CD4-positive, alpha-beta memory T cell (primary cell): ENCODE measurements at places on chromosomes 2 and 18. TPM values are rescaled to one million over a fixed set of nuclear protein-coding genes. Genes with fewer than 3 reads are reported as not detected.

DNA sequence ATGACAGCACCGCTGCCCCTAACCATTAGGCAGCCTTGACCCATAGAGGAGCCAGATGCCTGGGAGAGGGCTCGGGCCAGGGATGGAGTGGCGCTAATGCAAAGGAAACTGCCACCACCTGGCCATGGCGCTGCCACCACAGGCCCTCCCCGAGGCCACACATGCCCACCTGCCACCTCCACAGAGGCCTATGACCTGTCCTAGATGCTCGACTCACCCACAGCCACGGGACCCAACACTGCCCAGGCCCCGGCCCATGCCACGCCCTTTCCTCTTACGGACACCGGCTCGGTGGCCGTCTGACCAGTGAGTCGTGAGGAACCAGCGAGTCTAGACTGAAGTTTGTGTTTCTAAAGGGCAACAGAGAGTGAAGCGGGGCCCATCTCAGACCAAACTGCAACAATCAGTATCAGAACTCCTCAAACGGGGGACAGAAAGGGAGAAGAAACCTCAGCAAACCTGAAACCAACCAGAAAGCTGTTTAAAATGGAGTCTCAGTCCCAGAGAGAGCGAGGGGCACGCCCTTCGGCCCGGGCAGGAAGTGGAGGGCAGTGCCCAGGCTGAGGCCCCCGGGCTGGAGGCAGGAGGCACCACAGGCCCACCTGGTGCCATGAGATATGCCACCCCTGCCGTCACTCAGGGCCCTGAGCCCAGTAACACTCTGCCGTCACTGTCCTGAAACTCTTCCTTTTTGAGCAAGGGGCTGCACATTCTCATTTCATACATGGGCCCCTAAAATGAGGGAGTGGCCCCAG is 711 bp downstream of the GPR17 start:
- no peaks in the 10 kb centered on the region for H3K27me3 ChIP-seq
- no peak for DNase-seq
- no peaks in the 10 kb centered on the region for H3K36me3 ChIP-seq
- peaks cover 12% of the 10 kb centered on the region for H3K4me1 ChIP-seq
- no peak overlapping the region for H3K27ac ChIP-seq

DNA sequence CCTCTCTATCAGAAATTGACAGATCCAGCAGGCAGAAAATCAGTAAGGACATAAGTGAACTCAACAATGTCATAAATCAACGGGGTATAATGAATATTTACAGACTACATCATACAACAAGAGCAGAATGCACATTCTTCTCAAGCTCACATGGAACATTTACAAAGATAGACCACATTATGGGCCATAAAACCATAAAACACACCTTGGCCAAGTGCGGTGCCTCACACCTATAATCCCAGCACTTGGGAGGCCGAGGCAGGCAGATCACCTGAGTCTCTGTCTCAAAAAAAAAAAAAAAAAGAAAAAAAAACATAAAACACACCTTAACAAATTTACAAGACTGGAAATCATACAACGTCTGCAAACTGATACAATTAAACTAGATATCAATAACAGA is 36.7 kb downstream of the FBXO15 start:
- no peak for DNase-seq
- H3K27me3 ChIP-seq, result no peaks in the 10 kb centered on the region
- no peaks in the 10 kb centered on the region for H3K4me1 ChIP-seq
- no peak overlapping the region for H3K4me3 ChIP-seq
- H3K36me3 ChIP-seq, result no peaks in the 10 kb centered on the region

DNA sequence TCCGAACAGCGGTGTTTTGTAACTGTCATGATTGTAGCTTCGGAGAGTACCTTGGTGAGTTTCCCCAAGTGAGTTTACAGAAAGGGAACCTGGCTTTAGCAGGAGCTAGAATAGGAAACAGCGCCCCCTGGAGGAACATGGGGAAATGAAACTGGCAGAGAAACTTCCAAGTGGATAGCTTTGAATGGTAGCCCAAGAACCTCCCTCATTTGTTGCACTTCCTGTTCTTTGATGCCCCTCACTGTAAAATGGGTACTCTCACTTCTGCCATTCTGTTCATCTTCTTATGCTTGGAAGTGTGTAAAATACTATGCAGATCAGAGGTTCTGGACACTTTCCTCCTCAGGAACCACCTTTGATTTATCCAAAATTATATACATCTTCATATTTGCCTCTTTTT is 36.2 kb downstream of the CHST10 start:
- DNase-seq, result peak; percentile 38
- H3K4me1 ChIP-seq, result no peaks in the 10 kb centered on the region
- H3K27me3 ChIP-seq, result no peaks in the 10 kb centered on the region
- H3K4me3 ChIP-seq, result no peak overlapping the region
- H3K27ac ChIP-seq, result no peak overlapping the region
- no peaks in the 10 kb centered on the region for H3K36me3 ChIP-seq

DNA sequence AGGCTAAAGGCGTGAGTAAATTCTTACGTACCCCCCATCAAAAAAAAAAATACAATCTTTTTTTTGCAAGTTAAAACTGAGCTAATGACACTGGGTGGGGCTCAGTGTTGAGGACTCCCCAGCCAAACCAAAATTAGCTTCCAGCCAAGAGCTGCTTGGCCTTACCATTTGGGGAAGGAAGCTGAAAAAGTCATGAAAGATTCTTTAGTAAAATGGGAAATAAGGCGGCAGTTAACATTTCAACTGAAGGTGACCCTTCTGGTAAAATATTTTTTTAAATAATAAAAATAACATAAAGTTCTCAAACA is 16.4 kb downstream of the SMAD7 start:
- no peak for DNase-seq
- peaks cover 98% of the 10 kb centered on the region for H3K4me1 ChIP-seq
- H3K4me3 ChIP-seq, result no peak overlapping the region
- H3K36me3 ChIP-seq, result no peaks in the 10 kb centered on the region
- H3K27ac ChIP-seq, result no peak overlapping the region

DNA sequence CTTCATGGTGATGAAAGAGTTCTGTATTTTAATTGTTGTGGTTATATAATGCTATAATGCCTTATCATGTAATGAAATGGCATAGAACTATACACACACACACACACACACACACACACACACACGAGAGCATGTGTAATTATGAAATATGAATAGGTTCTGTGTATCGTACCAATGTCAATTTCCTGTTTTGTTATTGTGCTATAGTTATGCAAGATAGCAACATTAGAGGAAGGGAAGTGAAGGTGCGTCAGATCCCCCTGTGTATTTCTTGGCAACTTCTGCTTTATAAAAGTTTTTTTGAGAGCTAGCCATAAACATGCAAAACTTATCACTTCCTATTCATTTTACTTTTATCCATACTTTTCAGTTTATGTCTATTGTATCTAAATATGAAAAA is 60.7 kb upstream of the ARHGAP15 start:
- H3K36me3 ChIP-seq, result no peaks in the 10 kb centered on the region
- no peak for DNase-seq
- H3K27me3 ChIP-seq, result no peaks in the 10 kb centered on the region
- H3K4me3 ChIP-seq, result no peak overlapping the region
- H3K27ac ChIP-seq, result no peak overlapping the region

- H3K27ac ChIP-seq, result no peak overlapping the region
- no peak for DNase-seq
- no peaks in the 10 kb centered on the region for H3K4me1 ChIP-seq
- H3K27me3 ChIP-seq, result no peaks in the 10 kb centered on the region
- H3K4me3 ChIP-seq, result no peak overlapping the region
- peaks cover 16% of the 10 kb centered on the region for H3K36me3 ChIP-seq
Measured at GRCh38 chr2:74887445-74887951, 53.6 kb downstream of the HK2 start.

DNA sequence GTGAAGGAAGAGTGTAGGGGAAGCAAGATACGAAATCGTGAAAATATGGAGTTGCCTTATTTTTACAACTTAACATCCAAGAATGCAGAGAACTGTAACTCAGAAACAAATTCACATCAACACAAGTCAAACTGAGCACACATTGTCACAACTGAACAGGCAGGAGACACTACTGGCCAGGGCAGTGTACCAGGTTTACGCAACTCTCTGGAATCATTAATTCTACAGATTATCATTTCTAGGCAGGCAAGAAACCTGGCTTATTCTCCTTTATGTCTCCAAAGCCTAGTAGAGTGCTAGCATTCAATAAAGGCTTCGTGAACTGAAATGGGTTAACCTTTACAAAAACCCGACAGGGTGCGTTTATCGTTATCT is 584 bp downstream of the COA5 start:
- DNase-seq, result no peak
- no peaks in the 10 kb centered on the region for H3K27me3 ChIP-seq
- peaks cover 61% of the 10 kb centered on the region for H3K4me1 ChIP-seq
- H3K4me3 ChIP-seq, result peak overlapping the region; percentile 86
- H3K36me3 ChIP-seq, result peaks cover 2% of the 10 kb centered on the region
- peak overlapping the region; percentile 88 for H3K27ac ChIP-seq

- no peaks in the 10 kb centered on the region for H3K36me3 ChIP-seq
- no peak overlapping the region for H3K4me3 ChIP-seq
- DNase-seq, result peak; percentile 18
- H3K4me1 ChIP-seq, result peaks cover 16% of the 10 kb centered on the region
Measured at GRCh38 chr2:68839260-68839833, 31.9 kb downstream of the BMP10 start.

DNA sequence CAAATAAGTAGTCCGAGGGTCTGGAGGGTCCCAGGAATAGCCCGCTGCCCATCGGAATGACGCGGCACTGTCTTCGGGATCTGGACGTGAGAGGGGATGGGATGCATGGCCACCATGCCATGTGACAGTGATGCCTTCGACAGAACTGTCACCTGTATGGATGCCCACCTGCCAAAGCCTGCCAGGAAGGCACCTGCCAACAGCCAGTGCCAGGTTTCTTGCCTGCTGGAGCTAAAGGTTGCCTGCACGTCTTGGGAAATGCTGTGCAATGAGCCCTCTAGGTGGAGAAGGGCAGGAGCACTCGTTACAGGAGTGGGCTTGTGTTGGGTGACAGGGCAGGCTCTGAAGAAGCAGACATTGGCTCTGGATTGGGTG is 20.5 kb downstream of the GPR35 start:
- H3K27me3 ChIP-seq, result no peaks in the 10 kb centered on the region
- no peak overlapping the region for H3K4me3 ChIP-seq
- H3K36me3 ChIP-seq, result no peaks in the 10 kb centered on the region
- no peak for DNase-seq
- H3K27ac ChIP-seq, result no peak overlapping the region

DNA sequence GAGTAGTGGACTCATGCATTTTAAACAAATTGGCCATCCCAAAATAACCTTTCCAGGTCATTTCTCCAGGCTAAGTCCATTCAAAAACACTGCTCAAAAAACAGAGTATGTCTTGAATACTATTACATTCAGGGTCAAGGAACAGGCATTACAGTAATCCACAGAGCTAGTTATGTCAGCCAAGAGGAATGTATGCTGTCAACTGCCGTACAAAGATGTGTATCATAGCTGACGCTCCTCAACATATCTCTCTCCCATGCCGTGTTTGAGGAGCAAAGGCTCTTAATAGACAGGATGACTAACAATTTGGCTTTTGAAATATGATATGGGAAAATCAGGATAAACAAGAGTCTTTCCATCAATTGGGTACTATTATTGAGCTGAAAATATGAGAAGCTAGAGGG is 68.8 kb upstream of the KCTD1 start:
- no peak for DNase-seq
- no peak overlapping the region for H3K27ac ChIP-seq
- H3K4me1 ChIP-seq, result no peaks in the 10 kb centered on the region

- H3K4me3 ChIP-seq, result no peak overlapping the region
- H3K36me3 ChIP-seq, result no peaks in the 10 kb centered on the region
- H3K4me1 ChIP-seq, result no peaks in the 10 kb centered on the region
Measured at GRCh38 chr2:42054714-42055430, 7.1 kb downstream of the PKDCC start.

DNA sequence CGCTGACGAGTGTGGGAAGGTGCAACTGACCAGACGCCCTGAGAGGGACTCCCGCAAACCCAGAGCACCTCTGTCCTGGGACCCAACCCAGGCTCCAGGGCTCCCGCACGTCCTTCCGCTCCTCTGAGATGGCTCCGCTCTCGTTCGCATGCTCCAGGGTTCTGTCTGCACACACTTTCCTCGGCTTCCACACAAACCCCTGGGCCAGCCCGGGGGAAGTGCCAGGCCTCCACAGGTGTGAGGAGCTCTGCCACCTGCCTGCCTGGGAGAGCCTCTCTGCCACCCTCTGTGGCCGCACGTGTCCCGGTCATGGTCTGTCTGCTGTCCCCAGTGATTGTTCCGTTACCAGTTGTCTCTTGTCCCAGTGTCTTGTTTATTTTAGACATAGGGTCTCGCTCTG is 222.9 kb downstream of the HDAC4 start:
- no peak for DNase-seq
- no peak overlapping the region for H3K4me3 ChIP-seq
- H3K27ac ChIP-seq, result no peak overlapping the region
- H3K36me3 ChIP-seq, result peaks cover 34% of the 10 kb centered on the region

- DNase-seq, result no peak
- no peaks in the 10 kb centered on the region for H3K36me3 ChIP-seq
- H3K27ac ChIP-seq, result no peak overlapping the region
- H3K4me1 ChIP-seq, result no peaks in the 10 kb centered on the region
- H3K27me3 ChIP-seq, result no peaks in the 10 kb centered on the region
- H3K4me3 ChIP-seq, result no peak overlapping the region
Measured at GRCh38 chr2:124201713-124202112, 176.6 kb downstream of the CNTNAP5 start.

GRCh38 chr2:226796012-226796839 is 3.4 kb downstream of the IRS1 start:
- no peaks in the 10 kb centered on the region for H3K36me3 ChIP-seq
- H3K27me3 ChIP-seq, result no peaks in the 10 kb centered on the region
- H3K4me3 ChIP-seq, result no peak overlapping the region
- no peak for DNase-seq

- no peak overlapping the region for H3K4me3 ChIP-seq
- H3K27ac ChIP-seq, result no peak overlapping the region
- DNase-seq, result no peak
- H3K36me3 ChIP-seq, result no peaks in the 10 kb centered on the region
- no peaks in the 10 kb centered on the region for H3K27me3 ChIP-seq
- peaks cover 64% of the 10 kb centered on the region for H3K4me1 ChIP-seq
Measured at GRCh38 chr18:45684341-45685115, 39.5 kb upstream of the SLC14A1 start.

GRCh38 chr18:56152551-56153310 is 485.7 kb downstream of the TXNL1 start:
- no peak for DNase-seq
- H3K27ac ChIP-seq, result no peak overlapping the region
- H3K4me1 ChIP-seq, result no peaks in the 10 kb centered on the region

ABCG8 gene
- total RNA-seq, result not detected

GPR35 gene
- total RNA-seq, result 6.3 TPM

MC2R gene
- total RNA-seq, result not detected

L3MBTL4 gene
- total RNA-seq, result 0.53 TPM

DSG4 gene
- total RNA-seq, result not detected
